ENCODE measurements at places on chromosomes 3 and 15. TPM values are rescaled to one million over a fixed set of nuclear protein-coding genes. Genes with fewer than 3 reads are reported as not detected.

The LRTM1 gene
- not detected for total RNA-seq

DNA sequence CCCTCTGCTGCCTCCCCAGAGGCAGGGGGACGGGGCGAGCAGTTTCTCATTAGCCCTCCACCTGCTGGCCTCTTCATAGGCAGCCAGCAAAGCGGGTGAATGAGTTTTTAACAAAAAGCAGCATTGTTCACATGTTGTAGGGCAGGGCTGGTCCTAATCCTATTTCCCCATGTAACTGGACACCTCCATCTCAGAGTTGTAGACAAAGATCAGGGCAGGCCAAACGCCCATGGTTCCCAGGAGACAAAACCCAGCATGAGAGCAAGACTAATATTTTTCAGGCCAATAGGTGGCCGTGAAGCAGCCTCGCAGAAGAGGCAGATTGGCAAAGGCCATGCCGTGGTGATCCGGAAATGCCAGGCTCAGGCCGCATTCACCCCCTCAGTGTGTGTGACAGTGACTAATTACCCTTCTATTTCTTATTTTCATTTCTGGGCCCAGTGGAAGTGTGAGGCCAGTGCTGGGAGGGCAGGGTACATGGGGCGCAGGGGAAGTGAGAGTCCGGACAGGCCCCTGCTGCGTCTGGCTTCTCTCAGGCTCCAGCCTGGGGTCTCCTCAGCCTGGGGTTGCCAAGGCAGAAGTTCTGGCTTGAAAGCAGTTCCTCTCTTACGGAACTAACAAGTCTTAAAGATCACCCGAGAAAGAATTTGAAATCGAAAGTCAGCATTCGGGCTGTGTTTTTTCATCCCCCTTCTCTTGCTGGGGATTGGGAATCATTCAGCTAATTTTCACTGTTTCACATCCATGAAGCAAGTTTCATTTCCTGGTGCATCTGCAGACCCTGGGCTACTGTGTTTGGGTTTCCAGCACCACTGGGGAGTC is 64.8 kb downstream of the BOC start:
- H3K27me3 ChIP-seq: no peaks in the 10 kb centered on the region
- no peaks in the 10 kb centered on the region for H3K36me3 ChIP-seq
- H3K27ac ChIP-seq: no peak overlapping the region
- H3K4me1 ChIP-seq: peaks cover 13% of the 10 kb centered on the region

- no peak overlapping the region for H3K27ac ChIP-seq
- H3K27me3 ChIP-seq: no peaks in the 10 kb centered on the region
These were observed 253.7 kb downstream of the IL5RA start for GRCh38 chr3:2856138-2857133.

DNA sequence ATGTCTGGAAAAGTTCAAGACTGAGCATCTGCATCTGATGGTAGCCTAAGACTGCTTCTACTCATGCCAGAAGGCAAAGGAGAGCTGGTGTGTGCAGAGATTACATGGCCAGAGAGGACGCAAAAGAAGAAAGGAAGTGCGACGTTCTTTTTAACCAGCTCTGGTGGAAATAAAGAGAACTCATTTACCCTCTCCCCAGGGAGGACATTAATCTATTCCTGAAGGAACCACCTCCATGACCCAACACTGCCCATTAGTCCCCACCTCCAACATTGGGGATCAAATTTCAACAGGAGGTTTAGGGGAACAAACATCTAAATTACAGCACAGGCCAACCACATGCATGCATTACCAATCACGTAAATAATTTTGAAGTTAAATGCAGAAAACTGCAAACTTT is 1.5 kb upstream of the NCK1 start:
- H3K27ac ChIP-seq: peak overlapping the region; percentile 99
- H3K36me3 ChIP-seq: peaks cover 9% of the 10 kb centered on the region
- H3K4me3 ChIP-seq: peak overlapping the region; percentile 97

GRCh38 chr3:194800002-194800401 is 114.3 kb downstream of the FAM43A start:
- DNase-seq: no peak
- H3K36me3 ChIP-seq: no peaks in the 10 kb centered on the region
- no peak overlapping the region for H3K4me3 ChIP-seq
- H3K27me3 ChIP-seq: peaks cover 2% of the 10 kb centered on the region

- H3K27me3 ChIP-seq: peaks cover 54% of the 10 kb centered on the region
- H3K4me3 ChIP-seq: peak overlapping the region; percentile 37
- peaks cover 19% of the 10 kb centered on the region for H3K4me1 ChIP-seq
- H3K27ac ChIP-seq: no peak overlapping the region
- H3K36me3 ChIP-seq: no peaks in the 10 kb centered on the region
These were observed 1.5 kb downstream of the NTRK3 start for GRCh38 chr15:88255087-88255483.

The TLR9 gene
- total RNA-seq: not detected

The P2RY14 gene
- total RNA-seq: 9.4 TPM

- H3K4me1 ChIP-seq: no peaks in the 10 kb centered on the region
- H3K27me3 ChIP-seq: no peaks in the 10 kb centered on the region
- H3K36me3 ChIP-seq: no peaks in the 10 kb centered on the region
- no peak for DNase-seq
- H3K27ac ChIP-seq: no peak overlapping the region
- no peak overlapping the region for H3K4me3 ChIP-seq
These were observed 35.9 kb downstream of the UNC13C start for GRCh38 chr15:54014067-54014655.

Data from activated T-helper 1 cell treated with anti-CD3 and anti-CD28 coated beads, Interleukin-12 subunit alpha, Interleukin-12 subunit beta, Interleukin-2, Interleukin-4 antibody, amounts not matched to agents 30 ng/mL and 10 ng/mL and 1 ng/mL, durations not matched to agents 14 hours and 24 hours and 36 hours (primary cell).